DMS79 treated with DMSO at 0.1 percent for 48 hours (cell line): ENCODE measurements at places on chromosomes 13 and 19.

DNA sequence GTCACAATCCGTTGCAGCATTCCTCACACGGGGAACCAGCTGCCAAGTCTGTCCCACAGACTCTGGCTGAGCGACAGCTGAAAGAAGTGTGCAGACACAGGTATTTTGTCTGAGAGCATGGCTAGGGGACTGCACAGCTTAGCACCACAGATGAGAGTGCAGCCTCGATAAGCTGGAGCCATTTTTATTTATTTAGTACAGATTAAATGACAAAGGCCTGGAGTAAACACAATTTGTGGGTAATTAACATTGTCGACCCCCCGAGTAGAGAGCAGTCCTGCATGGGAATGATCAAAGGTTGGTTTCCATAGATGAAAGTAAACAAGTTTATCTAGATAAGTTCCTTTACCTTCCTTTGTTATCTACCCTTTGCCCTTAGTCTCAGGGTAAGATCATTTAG lies 836.2 kb downstream of the DACH1 start:
- DNase-seq, result no peak

DNA sequence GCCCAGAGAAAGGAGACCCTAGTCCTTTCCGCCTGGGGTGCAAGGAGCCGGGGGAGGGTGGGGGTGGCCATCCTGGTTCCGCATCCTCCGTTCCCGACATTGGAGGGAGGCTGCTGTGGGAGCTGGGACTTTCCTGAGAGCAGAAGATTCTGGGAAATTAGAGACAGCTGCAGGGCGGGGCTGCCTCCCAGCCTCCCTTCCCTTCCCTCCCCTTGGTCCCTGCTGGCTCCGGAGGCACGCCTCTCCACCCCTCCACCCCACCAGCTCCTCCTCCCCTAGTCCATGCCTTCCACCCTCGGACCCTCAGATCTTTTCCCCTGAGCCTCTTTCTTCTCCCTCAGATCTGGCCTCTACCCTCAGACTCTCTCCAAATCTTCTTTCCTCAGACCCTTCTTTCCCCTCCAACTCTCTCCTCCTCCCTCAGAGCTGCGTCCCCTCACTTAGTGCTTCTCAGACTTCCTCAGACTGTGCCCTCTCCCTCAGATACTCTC lies 3.1 kb upstream of the BCL3 start:
- no peak for DNase-seq

- DNase-seq, result no peak
Observed at GRCh38 chr13:92901739-92902138, 324.9 kb upstream of the GPC6 start.

DNA sequence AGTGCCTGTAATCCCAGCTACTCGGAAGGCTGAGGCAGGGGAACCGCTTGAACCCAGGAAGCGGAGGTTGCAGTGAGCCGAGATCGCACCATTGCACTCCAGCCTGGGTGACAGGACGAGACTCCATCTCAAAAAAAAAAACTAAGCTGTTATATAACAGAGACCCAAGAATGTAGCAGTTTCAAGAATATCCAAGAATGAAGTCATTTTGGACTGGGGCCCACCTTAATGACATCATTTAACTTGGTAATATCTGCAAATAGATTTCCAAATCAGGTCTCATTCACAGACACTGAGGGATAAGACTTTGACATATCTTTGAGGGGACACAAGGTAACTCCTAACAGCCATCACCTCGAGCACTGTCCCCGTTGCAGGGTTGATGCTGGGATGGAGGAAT lies 36.5 kb upstream of the MRI1 start:
- no peak for DNase-seq
